ENCODE measurements at places on chromosomes 2 and 18. TPM values are rescaled to one million over a fixed set of nuclear protein-coding genes. Genes with fewer than 3 reads are reported as not detected.

DNA sequence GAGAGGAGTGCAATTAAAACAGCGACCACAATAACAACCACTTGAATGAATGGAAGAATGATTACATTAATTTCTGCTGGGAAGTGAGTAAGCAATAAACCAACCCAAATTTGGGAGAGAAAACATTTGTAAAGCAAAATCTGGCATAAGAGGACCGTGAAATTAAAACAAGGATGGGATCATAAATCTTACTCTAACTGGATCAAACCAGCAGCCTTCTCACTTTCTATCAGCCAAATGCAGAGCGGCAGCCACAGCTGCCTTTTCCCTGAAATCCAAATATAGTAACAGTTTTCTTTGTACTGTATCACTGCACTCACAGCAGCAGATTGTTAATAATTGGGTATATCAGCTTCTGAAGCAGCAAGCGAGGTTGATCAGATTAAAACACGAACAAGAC lies 245.2 kb upstream of the REG3G start:
- no peak for DNase-seq

DNA sequence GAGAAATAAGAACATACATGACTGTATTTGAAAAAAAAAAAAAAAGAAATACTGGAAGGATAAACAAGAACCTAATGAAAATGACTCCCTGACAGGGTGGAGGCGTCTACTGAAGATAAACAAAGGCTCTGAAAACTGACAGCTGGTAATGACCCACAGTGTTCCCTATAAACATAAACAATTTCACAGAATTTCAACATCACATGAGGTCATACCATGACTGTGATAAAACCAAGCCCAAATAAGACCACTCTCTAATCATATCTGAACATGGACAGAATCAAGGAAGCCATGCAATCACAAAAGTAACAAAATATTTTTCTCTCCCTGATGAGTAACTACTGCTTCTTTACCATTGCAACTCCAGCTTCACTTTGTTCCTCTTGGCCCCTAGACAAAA lies 159.3 kb downstream of the FAM124B start:
- no peak for DNase-seq

ARHGEF4 gene
- total RNA-seq: 14.0 TPM

- no peak for DNase-seq
These were observed 26.4 kb downstream of the HDLBP start for GRCh38 chr2:241289053-241289452.

CFAP65 gene
- total RNA-seq: 0.46 TPM

MYCN gene
- 0.52 TPM for total RNA-seq

IL1RL1 gene
- 0.93 TPM for total RNA-seq

DNA sequence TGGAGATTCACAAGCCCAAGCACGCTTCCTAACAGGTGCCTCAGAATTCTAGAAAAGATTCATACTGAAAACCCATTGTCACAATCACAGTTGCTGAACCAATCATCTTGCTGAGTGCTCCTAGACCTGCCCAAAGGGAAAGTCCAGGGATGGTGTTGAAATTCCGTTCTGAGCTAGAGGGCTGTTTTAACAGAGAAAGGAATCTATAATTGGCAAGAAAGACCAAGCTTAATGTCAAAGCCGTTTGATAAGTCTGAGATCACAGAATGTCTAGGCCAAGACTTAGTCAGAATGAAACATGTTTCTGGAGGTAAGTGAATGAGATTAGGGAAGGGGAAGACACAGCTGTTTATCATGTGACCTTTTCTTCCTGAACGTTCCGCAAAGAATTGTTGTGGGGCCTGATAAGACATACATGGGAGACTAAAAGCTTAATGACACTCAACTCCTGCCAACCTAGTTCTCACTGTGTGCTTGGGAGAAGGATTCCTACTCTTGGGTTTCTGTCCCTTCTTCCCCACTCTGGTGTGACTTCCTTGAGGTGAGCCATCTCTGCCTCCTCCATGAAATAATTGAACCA lies 27.5 kb downstream of the PMAIP1 start:
- no peak for DNase-seq

GRCh38 chr2:219752726-219753125 lies 125.3 kb downstream of the SLC4A3 start:
- DNase-seq: no peak

- no peak for DNase-seq
These were observed 55.6 kb downstream of the VIL1 start for GRCh38 chr2:218474527-218474926.

- no peak for DNase-seq
These were observed 1426.9 kb upstream of the ACVR2A start for GRCh38 chr2:146417942-146418341.

DNA sequence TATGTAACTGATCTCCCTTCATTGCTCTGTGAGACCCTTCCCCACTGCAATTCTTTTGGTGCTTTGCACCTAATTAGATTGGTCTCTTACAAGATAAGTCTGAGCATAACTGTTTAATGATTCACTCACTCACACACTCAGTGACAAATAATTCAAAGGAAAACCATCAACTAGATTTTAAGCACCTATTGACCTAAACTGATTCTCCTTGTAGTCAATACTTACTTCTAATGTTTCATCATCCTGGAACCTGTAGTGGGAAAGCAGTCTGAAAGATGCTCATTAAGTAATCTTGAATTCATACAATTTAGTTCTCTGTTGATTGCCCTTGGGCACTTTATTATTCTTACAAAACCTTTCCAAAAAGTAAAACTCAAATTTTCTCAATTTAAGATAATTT lies 74.3 kb upstream of the COL5A2 start:
- no peak for DNase-seq

ACADL gene
- total RNA-seq: 0.95 TPM

DNA sequence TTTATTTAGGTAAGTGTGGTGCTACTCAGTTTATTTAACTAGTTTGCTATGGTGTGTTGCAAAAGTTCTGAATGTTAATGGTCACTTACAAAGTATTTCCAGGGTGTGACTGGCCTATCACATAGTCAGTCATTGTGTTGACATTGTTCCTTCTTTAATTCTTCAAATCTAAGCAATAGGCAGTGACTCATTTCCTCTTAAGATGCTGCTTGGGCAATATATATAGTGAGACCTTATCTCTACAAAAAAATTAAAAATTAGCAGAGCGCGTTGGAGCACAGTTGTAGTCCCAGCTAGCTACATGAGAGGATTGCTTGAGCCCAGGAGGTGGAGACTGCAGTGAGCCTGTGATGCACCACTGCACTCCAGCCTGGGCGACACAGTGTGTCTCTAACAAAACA lies 5.8 kb upstream of the CCDC88A start:
- no peak for DNase-seq

- DNase-seq: no peak
These were observed 7.8 kb downstream of the XDH start for GRCh38 chr2:31406593-31407385.

DNA sequence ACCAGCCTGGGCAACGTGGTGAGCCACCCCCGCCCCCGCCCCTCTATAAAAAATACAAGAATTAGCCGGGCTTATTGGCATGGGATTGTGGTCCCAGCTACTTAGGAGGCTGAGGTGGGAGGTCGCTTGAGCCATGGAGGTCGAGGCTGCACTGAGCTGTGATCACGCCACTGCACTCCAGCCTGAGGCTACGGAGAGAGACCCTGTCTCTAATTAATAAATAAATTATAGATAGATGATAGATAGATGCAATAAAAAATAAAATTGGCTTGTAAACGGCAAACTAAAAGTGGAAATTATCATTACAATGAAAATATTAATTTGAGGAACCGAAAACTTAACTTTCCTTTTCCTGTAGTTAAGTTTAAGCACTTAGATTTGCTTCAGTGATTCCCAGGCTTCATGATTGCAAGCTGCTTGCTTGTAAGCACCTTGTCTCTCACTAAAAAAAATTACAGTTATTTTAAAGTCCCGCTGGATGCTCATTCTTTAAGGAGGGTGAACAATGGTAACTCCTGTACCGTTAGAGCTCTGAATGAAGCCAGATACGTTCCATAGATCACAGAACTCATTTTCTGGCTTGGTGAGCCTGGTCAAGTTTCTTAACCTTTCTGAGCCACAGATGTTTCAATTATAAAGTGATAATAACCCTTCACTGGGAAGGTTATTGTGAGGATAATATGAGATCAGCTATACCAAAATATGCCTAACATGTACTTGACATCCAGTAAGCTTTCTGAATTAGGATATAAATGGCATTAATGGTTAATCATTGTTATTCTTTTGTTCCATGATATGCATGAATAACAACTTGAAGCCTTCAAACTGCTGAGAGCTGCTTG lies 9.3 kb upstream of the NARS1 start:
- DNase-seq: no peak

SPTBN1 gene
- total RNA-seq: 396 TPM

DNA sequence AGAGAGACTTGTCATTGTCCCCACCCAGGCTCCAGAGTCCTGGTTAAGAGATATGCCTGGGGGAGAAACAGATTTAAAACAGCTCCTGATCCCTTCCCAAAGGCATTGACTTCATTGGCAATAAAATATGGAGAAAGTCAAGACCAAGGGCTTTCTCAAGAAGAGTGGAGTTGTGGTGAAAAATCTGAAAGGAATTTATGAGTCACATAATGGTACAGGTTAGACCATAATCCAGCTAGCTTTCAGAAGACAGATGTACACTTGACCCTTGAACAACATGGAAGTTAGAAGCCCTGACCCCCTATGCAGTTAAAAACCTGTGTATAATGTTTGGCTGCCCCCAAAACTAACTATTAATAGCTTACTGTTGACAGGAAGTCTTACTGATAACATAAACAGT lies 599.1 kb upstream of the SOX11 start:
- no peak for DNase-seq

PRKD3 gene
- 16.0 TPM for total RNA-seq

SFT2D3 gene
- total RNA-seq: 8.1 TPM
